ENCODE measurements at places on chromosomes 3 and 15.

DNA sequence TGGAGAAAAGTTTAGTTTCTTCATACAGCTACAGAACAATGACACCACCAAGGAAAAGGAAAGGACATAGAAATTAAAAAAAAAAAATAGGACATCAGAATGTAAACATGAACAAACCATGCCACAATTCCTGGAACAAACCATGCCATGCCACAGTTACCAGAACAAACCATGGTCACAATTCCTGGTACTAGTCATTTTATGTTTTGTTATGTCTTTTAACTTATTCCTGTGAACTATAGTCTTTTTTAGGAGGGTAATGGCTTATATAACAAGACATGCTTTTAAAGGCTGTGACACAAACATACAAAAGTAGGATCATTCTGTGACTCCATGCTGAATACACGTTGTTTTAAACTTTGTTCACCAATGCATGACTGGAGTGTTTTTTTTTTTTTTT, 42.8 kb downstream of the CD47 start:
- no peak for DNase-seq

GRCh38 chr3:155185631-155186071, 105.5 kb downstream of the MME start:
- DNase-seq: no peak

GRCh38 chr15:75706682-75706954, 6.0 kb downstream of the CSPG4 start:
- DNase-seq: no peak

GRCh38 chr15:60760646-60761504, 281.9 kb upstream of the ICE2 start:
- no peak for DNase-seq

GRCh38 chr3:151877269-151877668, 3.8 kb downstream of the SUCNR1 start:
- DNase-seq: no peak

- DNase-seq: no peak
These were observed 1183.1 kb downstream of the ZPLD1 start for GRCh38 chr3:103617961-103618360.

DNA sequence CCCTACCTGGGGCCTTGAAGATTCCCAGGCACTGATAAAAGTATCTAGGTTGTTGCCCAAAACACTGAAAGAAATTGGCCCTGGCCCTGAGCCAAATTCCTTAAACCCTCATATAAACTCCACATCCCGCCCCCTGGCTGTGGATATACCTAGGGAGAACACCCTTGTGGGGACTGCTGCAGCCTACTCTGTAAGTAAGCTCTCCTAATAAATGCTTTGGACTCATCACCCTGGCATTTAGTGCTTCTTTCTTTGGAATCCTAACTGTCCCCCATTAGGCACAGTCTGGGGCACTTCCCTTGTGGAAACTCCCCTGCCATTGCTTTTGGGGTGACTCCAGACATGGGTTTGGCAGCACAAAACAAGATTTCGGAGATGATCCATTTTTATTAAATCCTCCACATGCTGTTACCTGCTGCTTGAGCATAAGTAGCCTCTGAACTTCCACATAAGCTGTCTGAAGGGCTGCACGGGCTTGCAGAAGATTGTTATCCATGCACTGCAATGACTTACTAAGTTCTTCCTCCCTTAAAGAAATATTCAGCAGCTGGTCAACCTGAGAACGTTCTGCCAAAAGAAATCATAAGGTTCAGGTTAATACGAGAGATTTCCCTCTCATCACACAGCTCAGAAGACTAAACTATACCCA, 46.4 kb downstream of the ZNF106 start:
- DNase-seq: no peak

GRCh38 chr15:91357486-91357885, 257.4 kb downstream of the SV2B start:
- no peak for DNase-seq
